Type B pancreatic cell (in vitro differentiated cells): ENCODE measurements at places on chromosomes 13 and 19.

- DNase-seq: no peak
These were observed 177.5 kb downstream of the ABCC4 start for GRCh38 chr13:95123726-95124125.

GRCh38 chr13:76225815-76226489 is 589.8 kb downstream of the LMO7 start:
- no peak for DNase-seq

DNA sequence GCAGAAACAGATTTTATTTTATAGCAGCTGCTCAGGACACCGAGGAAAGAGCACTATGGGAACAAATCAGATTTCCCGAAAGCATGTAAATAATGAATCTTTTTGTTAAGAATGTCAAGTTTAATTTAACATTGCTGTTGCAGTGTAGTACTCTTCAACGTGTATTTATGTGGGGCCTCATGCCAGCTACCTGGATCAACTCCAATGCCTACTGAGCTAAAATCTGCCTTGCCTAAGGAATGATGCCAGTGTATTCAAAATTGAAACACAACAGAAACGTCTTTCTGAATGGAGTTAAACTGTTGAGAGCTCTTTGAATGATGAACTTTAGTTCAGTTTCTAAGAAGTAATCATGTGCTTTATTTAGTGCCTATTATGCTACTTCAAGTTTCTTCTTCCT is 1379.8 kb upstream of the ATXN8OS start:
- DNase-seq: no peak

DNA sequence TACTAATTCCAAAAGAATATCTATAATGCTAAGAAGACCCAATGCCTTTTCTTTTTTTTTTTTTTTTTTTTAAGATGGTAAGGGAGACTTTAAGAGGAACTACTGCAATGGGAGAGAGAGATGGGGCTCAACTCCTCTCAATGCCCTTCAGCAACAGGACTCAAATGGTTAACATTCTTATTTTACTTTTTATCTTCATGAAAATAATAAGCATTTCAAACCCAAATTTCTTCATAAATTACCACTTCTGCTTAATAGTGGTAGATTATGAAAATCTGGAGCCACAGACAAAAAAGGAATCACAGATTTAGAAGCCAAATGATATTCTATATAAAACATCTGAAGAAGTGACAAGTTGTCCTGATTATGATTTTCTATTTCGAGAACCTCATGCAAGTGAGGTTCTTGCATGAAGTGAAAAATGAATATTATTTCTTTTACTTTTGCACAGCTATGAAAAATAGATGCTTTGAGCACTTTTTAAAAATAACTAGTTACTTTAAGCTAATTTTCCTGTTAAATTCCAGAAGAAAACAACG is 74.2 kb downstream of the SERP2 start:
- no peak for DNase-seq

DNA sequence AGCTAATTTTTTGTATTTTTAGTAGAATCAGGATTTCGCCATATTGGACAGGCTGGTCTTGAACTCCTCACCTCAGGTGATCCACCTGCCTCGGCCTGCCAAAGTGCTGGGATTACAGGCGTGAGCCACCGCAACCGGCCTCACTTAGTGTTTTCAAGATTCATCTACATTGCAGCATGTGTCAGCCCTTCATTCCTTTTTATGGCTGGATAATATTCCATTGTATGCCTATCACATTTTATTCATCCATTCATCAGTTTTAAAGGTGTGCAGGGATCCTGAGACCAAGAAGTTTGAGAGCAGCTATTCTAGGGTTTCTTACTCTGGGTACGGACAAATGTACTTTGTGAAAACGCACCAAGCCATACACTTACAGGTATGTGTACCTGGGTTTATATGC is 9.1 kb downstream of the COQ8B start:
- DNase-seq: no peak

DNA sequence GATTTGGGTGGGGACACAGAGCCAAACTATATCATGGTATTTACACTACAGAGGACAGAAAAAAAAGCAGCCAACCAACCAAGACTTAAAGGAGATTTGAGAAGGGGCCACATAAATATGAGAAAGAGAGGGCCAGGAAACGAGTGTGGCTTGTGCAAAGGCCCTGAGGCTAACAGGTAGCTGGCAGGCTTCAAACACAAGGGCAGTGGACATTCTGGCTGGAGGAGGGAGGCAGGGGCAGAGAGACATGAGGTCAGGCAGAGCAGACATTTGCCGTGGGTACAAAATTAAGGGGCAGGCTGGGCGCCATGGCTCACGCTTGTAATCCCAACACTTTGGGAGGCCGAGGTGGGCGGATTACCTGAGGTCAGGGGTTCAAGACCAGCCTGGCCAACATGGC is 278.7 kb downstream of the FOXO1 start:
- DNase-seq: no peak

DNA sequence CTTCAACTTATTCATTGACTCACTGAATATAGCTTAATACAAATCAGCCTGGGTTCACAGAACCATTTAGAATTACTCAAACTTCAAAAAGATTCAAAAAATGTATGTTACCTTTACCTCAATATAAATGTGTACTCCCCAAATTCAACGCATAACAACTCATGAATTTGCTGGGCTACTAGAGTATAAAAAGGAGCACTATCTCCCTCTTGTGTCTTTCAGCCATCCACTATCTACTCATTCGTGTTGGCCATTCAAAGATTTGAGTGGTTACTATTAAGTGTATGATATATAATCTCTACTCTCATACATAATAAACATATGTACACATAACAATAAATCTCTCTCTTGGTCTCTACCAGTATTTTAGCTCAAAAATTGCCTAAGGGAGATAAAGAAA is 20.3 kb downstream of the INTS6 start:
- DNase-seq: no peak

DNA sequence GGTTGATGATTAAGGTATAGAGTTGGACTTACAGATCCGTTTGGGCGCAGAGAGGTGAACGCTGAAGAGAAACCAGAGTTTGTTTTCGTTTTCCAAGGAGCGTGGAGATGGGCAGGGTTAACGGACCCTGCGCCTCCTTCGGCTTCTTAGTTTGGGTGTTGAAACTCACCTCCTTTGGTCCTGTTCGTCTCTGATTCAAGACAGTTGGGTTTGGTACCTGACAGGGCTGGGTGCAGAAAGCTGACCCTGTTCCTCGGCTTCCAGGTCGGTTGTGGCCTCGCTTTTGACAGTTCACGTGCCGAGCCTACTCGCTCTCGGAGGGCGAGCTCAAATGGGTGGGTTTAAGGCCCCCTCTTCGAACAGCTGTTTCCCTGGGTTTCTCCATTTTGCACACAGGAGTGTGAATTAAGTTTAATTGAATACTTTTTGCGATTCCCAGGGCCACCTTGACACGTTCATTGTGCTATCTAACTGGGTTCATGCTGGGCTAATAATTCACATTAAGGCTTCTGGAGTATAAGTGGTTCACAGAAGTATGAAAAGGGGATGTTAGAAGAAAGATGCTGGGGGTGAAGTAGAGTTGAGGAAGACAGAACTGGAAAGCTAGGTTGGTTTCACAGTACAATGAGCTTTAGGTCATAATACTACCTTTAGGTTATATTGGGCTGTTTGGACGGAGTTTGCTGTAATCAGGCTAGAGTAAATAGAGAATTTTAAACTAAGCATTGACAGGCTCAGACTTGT is 638 bp downstream of the USPL1 start:
- no peak for DNase-seq

GRCh38 chr13:91667486-91667885 is 269.1 kb downstream of the GPC5 start:
- no peak for DNase-seq

- DNase-seq: peak; percentile 86
These were observed 7.4 kb downstream of the RABAC1 start for GRCh38 chr19:41951686-41952172.

DNA sequence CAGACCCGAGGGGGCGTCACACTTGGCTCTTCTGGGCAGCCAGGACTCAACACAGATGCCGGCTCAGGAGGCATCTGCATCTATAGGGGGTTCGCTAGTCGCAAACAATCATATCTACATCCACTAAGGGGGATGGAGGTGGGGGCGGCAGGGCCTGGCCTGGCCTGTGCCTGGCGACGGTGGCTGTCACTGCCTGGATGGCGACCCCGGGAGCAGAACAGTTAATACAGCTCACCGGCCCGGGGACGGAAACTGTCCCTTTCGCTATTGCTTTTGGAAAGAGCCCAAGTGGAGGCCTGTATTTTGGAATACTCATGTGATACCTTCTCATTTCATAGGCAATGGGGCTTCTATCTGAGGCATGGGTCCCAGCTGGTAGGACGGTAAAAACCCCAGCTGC is 17.7 kb downstream of the SGTA start:
- no peak for DNase-seq

GRCh38 chr13:22883262-22883840 is 297.4 kb upstream of the SGCG start:
- DNase-seq: no peak

DNA sequence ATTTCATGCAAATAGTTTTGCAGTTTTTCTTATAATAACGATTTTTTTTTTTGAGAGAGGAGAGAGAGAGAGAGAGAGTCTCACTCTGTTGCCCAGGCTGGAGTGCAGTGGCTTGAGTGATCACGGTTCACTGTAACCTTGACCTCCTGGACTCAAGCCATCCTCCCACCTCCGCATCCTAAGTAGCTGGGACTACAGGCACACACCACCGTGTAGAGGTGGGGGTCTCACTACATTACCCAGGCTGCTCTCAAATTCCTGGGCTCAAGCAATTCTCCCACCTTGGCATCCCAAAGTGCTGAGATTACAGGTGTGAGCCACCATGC is 26.8 kb upstream of the GJB6 start:
- no peak for DNase-seq

- DNase-seq: no peak
These were observed 5.0 kb downstream of the SOX1 start for GRCh38 chr13:112071723-112072533.

DNA sequence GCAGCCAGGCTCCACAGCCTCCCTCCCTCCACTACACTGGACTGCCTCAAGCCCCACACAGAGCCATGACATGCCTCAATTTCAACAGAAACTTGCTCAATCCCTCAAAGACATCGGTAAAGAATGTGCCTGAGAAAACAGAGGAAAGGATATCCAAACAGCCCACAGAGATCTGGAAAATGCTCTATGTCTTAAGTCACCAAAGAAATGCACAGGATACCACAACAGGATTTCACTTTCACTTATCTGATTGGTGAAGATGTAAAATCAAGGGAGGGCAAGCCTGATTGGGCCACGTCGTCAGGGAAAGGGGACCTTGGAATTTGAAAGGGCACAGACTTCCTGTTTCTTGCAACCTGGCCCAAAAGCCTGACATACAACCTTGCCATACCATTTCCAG is 14.2 kb downstream of the CACNA1A start:
- no peak for DNase-seq

- DNase-seq: no peak
These were observed 9.1 kb downstream of the SLITRK5 start for GRCh38 chr13:87680298-87680697.

GRCh38 chr19:2121416-2122051 is 24.8 kb downstream of the IZUMO4 start:
- no peak for DNase-seq

DNA sequence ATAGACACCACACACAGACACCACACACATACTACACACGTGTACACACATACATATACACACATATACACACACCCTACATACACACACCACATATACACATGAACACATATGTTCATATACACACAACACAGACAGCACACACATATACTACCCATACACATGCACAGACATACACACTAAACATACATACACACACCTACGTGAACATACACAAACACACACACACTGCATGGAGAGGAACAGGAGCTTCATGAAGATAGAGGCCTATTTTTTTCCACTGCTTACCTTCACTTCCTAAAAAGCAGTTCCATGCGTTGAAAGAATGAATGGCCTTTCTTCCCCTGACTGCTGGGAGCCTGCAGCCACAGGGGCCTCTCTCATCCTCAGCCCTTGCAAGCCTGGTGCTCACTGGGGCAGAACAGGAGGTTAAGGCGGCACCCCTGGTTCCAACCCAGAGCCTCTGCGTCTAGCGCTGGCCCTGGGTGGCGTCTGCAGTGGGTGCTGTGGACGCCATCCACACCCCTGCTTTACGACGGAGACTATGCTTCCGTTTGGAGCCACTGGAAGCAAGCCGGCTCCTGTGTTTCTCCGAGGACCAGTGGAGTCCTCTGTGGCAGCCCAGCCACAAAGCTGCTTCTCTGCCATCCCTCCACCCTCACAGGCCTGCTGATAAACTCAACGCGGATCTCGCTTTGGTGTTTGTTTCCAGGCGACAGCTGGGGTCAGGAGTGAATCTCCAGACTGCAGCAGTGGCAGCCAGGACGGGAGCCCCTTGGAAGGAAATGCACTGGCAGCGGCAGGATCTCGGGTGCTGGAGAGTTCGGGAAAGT is 1.9 kb upstream of the RASA3 start:
- DNase-seq: no peak

DNA sequence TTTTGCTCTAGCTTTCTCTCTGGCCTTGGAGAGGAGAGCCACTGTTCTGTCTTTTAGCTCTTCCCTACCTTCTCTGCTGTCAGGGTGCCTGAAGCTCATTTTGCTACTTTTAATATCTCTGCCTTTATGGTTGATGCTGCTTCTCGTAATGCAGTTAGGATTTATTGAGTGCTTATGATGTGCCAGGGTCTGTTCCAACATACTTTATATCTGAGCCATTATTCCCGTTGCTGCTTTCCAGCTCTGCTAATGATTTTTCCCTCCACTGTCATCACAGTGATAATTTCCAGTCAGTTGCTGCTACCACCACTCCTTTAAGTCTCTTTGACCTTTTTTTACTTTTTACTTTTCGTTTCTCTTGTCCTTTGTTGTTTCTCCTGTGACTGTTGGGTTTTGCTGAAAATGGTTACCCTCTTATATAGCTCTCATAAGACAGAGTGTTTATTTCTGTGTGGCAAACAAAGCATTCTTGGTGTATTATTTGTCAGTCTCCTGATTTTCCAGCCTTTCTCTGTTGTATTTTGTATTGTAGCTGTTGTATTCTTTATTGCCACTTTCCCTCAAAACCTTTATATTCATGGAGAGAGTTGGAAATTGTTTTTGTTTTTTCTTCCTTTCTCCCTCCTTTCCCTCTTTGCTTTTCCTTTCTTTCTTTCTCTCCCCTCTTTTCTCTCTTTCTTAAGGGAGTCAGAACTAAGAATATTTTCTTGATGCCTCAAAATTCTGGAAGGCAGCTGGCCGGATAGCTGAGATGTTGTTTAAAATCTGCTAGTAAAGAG is 37.4 kb downstream of the COG6 start:
- no peak for DNase-seq

- DNase-seq: no peak
These were observed 695 bp downstream of the BST2 start for GRCh38 chr19:17404621-17405249.

GRCh38 chr19:6693056-6693471 is 23.1 kb upstream of the TNFSF14 start:
- no peak for DNase-seq

GRCh38 chr13:45879666-45880065 is 28.1 kb upstream of the SIAH3 start:
- no peak for DNase-seq

GRCh38 chr19:16677055-16677454 is 16.1 kb downstream of the TMEM38A start:
- DNase-seq: no peak

- no peak for DNase-seq
These were observed 15.8 kb downstream of the MRPS31 start for GRCh38 chr13:40755082-40755700.
